ENCODE measurements at places on chromosomes 2 and 18.

DNA sequence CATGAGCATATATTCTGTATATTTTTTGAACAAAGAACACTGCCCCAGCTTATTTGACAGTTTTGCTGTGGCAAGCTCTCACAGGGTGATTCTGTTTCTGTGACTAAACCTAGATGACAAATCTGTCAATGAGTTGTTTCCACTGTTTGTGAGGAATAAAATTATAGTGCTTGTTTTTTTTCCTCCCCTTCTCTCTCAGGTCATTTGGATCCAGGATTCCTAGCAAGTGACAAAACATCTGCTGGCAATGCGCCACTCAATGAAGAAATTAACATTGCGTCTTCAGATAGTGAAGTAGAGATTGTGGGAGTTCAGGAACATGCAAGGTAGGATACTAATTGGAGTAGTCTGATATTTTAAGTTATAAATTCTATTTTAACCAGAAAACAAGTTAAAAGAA lies 149.3 kb downstream of the HAUS1 start:
- H3K27ac ChIP-seq = no peak overlapping the region
- no peaks in the 10 kb centered on the region for H3K36me3 ChIP-seq
- peaks cover 44% of the 10 kb centered on the region for H3K4me1 ChIP-seq
- no peaks in the 10 kb centered on the region for H3K27me3 ChIP-seq
- DNase-seq = no peak

- no peak overlapping the region for H3K27ac ChIP-seq
- no peak overlapping the region for H3K4me3 ChIP-seq
- peaks cover 7% of the 10 kb centered on the region for H3K4me1 ChIP-seq
- DNase-seq = no peak
- H3K36me3 ChIP-seq = no peaks in the 10 kb centered on the region
These were observed 26.2 kb upstream of the TMEM163 start for GRCh38 chr2:134745023-134745422.

GRCh38 chr2:145748927-145749326 lies 1229.0 kb upstream of the ZEB2 start:
- H3K27ac ChIP-seq = no peak overlapping the region
- no peak for DNase-seq
- H3K36me3 ChIP-seq = no peaks in the 10 kb centered on the region
- peaks cover 27% of the 10 kb centered on the region for H3K4me1 ChIP-seq

- H3K36me3 ChIP-seq = no peaks in the 10 kb centered on the region
- no peaks in the 10 kb centered on the region for H3K27me3 ChIP-seq
- H3K4me3 ChIP-seq = no peak overlapping the region
- peaks cover 8% of the 10 kb centered on the region for H3K4me1 ChIP-seq
- peak; percentile 72 for DNase-seq
These were observed 43.3 kb upstream of the PLB1 start for GRCh38 chr2:28452534-28453081.

GRCh38 chr2:68692511-68692910 lies 42.1 kb upstream of the ARHGAP25 start:
- H3K4me1 ChIP-seq = no peaks in the 10 kb centered on the region
- peaks cover 3% of the 10 kb centered on the region for H3K36me3 ChIP-seq
- H3K27me3 ChIP-seq = peaks cover 2% of the 10 kb centered on the region

GRCh38 chr18:51447351-51448342 lies 250.2 kb upstream of the MEX3C start:
- no peak overlapping the region for H3K4me3 ChIP-seq
- peaks cover 10% of the 10 kb centered on the region for H3K27me3 ChIP-seq
- DNase-seq = no peak
- H3K27ac ChIP-seq = no peak overlapping the region
- H3K36me3 ChIP-seq = no peaks in the 10 kb centered on the region

DNA sequence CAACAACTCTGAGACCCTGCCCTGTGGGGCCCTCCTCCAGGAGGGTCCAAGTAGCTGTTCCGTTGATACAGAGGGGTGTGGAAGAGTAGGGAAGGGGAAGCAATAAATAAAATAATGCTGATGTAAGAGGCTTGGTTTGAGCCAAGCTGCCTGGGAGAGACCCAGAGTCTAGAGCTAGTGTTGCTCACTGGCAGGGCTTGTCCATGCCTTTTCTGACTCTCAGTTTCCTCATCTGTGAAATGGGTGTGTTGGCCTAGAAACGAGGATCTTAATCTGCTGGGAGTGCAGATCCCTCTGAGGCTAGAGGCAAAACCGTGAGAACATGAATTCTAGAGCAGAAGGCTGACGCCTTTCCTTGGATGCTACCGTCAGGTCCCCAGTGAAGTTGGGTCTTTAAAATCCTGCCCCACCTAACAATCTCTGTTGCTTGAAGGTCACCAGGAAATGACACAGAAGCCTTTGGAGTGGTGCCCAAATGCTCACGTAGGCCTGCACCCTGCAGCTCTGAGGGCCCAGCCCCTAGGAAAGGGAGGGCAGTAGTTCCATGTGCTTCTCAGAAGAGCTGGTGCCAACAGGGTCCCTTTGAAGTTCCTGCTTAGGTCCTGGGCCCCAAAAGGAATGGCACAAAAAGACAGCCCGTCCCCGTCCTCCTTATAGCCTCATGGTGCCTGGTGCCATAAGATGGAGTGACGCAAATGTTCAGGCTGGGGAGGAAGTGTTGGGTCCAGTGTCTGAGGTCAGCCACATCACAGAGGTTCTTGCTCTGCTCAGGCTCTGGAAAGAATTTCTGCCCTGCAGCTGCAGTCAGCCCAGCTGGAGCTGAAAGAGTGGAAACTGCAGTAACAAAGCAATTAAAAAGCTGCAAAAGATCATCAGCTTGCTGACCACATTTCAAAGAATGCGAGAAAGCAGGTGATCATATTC lies 73.2 kb upstream of the SMAD2 start:
- no peak overlapping the region for H3K4me3 ChIP-seq
- no peak for DNase-seq
- peaks cover under 1% of the 10 kb centered on the region for H3K27me3 ChIP-seq
- peaks cover 8% of the 10 kb centered on the region for H3K4me1 ChIP-seq

DNA sequence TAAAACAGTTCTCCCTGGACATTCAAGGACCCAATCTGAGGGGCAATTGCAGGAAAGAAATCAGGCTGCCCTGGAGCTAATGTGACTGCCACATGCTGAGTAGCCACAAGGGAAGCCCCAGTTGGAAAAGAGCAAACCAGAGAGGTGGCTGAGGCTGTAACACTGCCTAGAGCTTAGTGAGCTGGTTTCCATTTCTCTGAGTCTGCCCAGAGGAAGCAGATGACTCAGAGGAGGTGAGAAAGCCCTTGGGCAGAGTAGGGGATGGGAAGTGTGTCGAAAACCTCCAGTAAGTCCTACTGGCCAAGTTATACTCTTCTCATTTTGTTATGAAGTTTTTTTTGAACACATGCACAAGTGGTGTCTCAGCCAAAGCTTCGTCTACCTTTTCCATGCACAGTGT lies 753.0 kb downstream of the CNTNAP5 start:
- no peaks in the 10 kb centered on the region for H3K36me3 ChIP-seq
- H3K4me1 ChIP-seq = no peaks in the 10 kb centered on the region
- no peak overlapping the region for H3K4me3 ChIP-seq
- no peak overlapping the region for H3K27ac ChIP-seq

- no peak overlapping the region for H3K4me3 ChIP-seq
- H3K4me1 ChIP-seq = peaks cover 26% of the 10 kb centered on the region
- peak overlapping the region; percentile 40 for H3K27ac ChIP-seq
These were observed 64.4 kb downstream of the LCLAT1 start for GRCh38 chr2:30511122-30512083.

- DNase-seq = no peak
- H3K27ac ChIP-seq = no peak overlapping the region
These were observed 53.8 kb downstream of the NTSR2 start for GRCh38 chr2:11616097-11616687.

- no peak for DNase-seq
- H3K4me3 ChIP-seq = no peak overlapping the region
- no peaks in the 10 kb centered on the region for H3K27me3 ChIP-seq
- no peaks in the 10 kb centered on the region for H3K4me1 ChIP-seq
- peaks cover 46% of the 10 kb centered on the region for H3K36me3 ChIP-seq
These were observed 30.6 kb downstream of the HS1BP3 start for GRCh38 chr2:20620271-20620681.

DNA sequence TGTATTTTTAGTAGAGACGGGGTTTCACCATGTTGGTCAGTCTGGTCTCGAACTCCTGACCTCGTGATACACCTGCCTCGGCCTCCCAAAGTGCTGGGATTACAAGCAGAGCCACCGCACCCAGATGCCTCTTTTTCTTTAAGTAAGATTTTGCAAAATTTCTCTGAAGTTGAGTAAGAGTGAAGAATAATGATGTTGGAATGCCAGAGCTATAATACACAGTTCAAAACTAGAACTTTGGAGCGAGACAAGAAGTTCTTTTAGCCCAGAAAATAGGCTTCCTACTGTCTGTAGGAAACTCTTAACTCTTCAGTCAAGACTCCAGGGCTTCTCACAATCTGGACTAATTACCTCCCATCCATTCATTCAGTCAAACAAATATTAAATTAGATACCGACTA lies 51.4 kb downstream of the MARCHF4 start:
- no peaks in the 10 kb centered on the region for H3K27me3 ChIP-seq
- H3K27ac ChIP-seq = no peak overlapping the region
- H3K36me3 ChIP-seq = no peaks in the 10 kb centered on the region
- no peak for DNase-seq
- H3K4me3 ChIP-seq = no peak overlapping the region

- peaks cover 37% of the 10 kb centered on the region for H3K27me3 ChIP-seq
- no peaks in the 10 kb centered on the region for H3K36me3 ChIP-seq
- H3K27ac ChIP-seq = no peak overlapping the region
- H3K4me1 ChIP-seq = no peaks in the 10 kb centered on the region
- DNase-seq = no peak
These were observed 5.2 kb downstream of the CCBE1 start for GRCh38 chr18:59691996-59692395.

DNA sequence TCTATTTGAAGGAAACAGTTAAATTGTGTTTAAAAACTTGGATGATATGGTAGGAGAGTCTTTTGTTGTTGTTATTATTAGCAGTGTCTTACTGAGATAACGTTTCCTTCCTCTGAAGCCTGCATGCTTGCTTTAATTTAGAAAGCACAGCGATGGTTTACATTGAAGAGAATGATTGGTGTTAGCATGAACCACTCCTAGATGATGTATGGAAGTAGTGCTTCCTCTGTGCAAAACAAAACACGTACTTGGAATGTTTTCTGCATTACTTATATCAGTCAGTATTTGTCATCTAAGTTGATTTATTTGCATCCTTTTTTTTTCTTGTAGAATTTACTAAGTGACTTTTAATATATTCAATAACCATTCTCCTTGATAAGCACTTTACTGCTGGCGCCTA lies 89.0 kb downstream of the UGGT1 start:
- H3K27ac ChIP-seq = no peak overlapping the region
- no peak for DNase-seq

- H3K27me3 ChIP-seq = no peaks in the 10 kb centered on the region
- H3K4me1 ChIP-seq = no peaks in the 10 kb centered on the region
These were observed 126.9 kb downstream of the RPIA start for GRCh38 chr2:88818381-88818780.

DNA sequence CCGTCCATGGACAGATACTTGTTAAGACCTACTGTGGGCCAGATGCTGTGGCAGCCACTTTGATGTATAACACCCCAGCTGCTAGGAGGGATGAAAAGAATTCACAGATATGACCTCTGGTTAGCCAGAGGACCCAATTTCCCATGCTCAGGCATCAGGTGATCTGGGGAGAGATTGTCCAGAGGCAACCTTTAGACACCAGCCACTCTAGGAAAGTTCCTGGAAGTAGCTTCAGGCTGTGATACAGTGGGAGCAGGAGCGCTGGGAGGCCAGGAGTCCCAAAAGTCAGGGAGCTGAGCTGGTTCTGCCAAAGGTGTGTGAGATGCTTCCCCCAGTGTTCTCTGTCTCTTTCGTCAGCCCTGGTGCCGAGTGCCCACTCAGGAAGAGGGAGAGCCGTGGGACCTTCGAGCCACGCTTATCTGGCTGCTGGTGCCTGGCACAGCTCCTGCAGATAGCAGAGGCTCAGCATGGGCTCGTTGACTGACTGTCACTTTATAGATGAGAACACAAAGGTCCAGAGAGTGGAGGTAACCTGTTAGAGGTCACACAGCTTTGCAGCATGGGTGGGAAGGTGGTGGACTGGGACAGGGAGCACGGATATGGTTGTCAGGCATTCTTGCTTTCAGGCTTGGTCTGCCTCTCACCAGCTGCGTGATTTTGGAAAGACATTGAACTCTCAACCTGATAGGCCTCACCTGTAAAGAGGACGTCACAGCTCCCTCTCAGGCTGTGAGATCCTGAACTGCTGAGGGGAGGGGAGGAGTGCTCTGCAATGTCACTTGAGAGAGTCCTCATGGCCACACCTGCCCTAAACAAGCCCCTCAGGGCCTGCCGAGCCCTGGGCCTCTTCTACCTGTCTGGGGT lies 7.8 kb upstream of the RALB start:
- H3K4me1 ChIP-seq = no peaks in the 10 kb centered on the region
- no peaks in the 10 kb centered on the region for H3K36me3 ChIP-seq
- peaks cover 5% of the 10 kb centered on the region for H3K27me3 ChIP-seq
- no peak for DNase-seq
- H3K4me3 ChIP-seq = no peak overlapping the region

DNA sequence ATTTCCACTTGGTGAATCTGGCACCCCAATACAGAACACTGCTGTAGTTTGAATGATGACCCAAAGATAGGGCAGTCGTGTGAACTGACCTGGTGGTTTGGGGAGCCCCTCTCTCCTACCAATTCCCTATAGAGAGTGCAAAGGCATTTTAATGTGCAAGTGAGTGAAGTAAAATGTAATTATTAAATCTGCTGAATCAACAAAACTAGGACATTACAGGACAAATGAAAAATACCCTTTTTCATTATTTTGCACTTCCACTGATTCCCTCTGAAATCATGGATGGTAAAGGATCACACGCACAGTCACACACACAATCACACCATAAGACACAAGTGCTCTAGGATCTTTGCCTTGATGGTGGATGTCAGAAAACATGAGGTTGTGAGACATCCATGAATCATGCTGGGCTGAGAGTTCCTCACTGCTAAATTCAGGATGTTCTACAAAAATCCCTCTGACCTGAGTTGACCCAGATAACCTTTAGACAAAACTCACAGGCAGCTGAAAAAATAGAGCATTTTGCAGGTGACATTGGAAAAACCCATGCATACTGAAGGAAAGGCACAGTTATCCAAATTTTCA lies 197.4 kb downstream of the FBXO15 start:
- no peaks in the 10 kb centered on the region for H3K36me3 ChIP-seq
- no peak overlapping the region for H3K27ac ChIP-seq
- peaks cover 15% of the 10 kb centered on the region for H3K4me1 ChIP-seq
- H3K27me3 ChIP-seq = peaks cover 13% of the 10 kb centered on the region
- no peak for DNase-seq
- no peak overlapping the region for H3K4me3 ChIP-seq
